ENCODE measurements at places on chromosomes 7 and 10.

GRCh38 chr7:159126311-159127260 is 18.1 kb downstream of the VIPR2 start:
- no peak for DNase-seq

GRCh38 chr7:157856873-157857577 is 520.2 kb downstream of the DNAJB6 start:
- no peak for DNase-seq

- DNase-seq: no peak
Observed at GRCh38 chr10:50674469-50675254, 50.9 kb upstream of the SGMS1 start.

GRCh38 chr7:31098642-31099360 is 46.7 kb downstream of the ADCYAP1R1 start:
- DNase-seq: no peak

DNA sequence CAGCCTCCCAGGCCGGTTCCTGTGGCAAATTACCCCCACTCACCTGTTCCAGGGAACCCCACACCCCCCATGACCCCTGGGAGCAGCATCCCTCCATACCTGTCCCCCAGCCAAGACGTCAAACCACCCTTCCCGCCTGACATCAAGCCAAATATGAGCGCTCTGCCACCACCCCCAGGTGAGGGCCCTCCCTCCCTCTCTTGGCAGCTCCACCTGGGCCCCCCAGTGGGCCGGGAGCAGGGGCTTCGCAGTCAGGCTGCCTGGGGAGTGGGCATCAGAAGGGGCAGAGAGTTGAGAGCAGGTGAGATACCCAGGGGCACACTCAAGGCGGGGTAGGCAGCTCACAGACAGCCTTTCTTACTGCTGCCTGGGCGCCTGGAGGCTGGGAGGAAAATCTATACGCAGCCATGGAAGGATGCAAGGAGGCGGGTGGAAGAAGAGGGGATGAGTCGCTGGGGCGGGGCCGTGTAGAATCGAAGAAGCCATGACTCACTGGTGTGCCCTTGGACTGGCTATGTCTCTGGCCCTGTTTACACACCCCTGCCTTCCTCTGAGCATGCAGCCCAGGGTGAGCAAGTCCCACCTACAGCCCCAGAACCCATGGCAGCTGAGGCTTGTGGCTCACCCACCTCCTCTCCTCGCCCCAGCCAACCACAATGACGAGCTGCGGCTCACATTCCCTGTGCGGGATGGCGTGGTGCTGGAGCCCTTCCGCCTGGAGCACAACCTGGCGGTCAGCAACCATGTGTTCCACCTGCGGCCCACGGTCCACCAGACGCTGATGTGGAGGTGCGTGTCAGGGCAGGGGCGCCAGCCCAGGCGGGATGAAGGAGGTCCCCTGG is 48.6 kb upstream of the PPIF start:
- no peak for DNase-seq

DNA sequence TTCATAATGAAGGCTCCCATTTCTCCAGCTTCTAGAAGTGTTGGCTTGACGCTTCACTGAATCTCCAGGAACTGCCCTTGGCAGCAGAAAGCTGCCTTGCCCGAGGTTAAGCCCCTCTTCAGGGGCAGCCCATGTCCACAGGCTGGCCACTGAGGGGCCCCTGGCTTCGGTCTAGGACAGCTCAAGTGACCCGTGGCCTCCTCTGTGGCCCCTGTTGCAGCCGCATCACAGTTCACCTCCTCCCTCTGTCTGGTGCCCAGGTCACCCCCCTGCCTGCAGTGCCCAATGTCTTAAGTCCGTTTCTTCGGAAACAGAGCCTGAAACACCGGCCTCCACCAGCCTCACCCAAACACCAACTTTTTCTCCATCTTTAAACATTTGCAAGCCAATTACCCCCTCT is 279.2 kb upstream of the MKI67 start:
- no peak for DNase-seq

DNA sequence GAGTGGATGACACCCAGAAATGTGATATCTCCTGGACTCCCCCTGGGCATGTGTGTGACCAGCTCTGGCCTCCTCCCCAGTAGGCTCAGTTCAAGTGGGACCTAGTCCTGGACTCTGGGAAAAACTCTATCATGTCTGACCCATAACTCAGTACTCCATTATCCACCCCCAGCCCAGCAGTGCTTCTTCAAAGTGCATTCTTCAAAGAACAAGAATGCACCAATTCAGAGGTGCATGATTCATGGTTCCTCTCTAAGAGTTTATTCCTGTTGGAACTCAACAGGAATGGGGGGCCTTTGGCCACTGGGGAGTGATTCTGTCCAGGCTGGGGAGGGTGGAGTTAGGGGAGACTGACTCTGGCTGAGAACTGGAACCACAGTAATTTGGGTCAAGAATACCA is 173.6 kb upstream of the CXCL12 start:
- DNase-seq: no peak

DNA sequence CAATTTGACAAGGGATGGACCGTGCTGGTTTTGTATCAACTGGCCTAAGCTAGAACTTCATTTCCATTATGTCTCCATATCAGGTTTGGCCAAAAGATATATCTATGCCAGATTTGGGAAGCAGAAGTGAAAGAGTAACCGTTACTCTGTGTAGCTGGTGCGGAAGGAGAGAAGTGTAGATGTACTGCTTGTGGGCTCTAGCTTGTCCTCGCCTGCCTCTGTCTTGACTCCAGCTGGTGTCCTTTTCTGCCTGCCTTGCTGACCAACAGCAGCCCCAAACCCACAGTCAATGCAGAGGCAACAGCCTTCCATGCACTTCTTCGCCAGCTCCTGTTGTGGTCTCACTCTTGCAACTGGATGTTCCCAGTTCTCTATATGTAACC is 128.5 kb downstream of the KIF20B start:
- DNase-seq: no peak

DNA sequence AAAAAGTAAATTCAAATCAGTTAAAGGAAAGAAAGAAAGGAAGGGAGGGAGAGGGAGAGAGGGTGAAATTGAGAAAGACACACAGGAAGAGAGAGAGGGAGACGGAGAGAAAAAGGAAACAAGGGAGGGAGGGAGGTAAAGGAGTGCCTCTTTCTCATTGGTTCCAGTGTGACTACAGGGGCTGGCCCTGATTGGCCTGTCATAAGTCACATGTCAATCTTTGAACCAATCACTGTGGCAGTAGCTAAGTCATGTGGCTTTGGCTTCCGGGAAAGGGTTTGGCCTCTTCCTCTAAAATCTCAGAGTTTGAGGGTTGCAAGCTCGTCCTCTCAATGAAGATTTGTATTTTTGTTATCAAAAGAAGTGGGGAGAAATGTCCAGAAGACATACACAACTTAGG is 150.2 kb downstream of the RAB11FIP2 start:
- no peak for DNase-seq

DNA sequence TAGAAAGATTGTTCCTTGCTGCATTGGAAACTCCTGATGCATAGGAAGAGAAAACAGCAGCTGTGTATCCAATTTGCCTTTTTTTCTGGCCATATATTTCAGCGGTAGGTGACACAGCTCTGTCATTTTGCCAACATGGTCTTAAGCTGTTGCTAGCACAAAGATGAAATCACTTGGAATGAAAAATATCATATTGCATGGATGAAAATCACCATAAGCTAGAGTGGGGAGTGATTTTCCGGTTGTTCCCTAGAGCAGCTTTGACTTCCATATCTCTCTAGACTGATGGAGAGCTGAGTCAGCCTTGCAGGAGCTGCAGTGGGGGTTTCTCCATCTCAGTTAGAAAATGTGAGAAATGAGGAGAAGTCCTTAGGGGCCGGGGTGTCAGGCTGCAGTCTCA is 38.3 kb upstream of the BTBD16 start:
- DNase-seq: no peak

GRCh38 chr7:42096681-42097561 is 140.1 kb downstream of the GLI3 start:
- DNase-seq: no peak

GRCh38 chr10:1939016-1939415 is 201.7 kb upstream of the ADARB2 start:
- no peak for DNase-seq

DNA sequence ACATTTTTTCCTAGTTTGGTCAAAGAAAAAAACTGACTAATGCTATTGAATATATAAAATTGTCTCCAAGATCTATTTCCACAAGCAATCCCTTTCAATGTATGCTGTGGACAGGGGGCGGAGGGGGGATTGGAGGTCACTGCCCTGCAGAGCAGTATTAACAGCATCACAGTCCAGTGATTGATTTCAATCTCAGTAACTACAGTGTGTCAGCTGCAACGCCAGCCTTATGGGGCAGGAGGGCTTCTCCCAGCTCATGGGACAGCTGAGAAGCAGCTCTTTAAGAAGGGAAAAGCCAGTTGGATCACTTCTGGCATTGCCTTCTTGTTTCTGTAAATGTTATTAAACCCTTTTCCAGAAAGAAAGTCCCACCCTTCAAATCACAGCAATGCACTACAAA is 65.0 kb downstream of the RAPGEF5 start:
- DNase-seq: no peak

DNA sequence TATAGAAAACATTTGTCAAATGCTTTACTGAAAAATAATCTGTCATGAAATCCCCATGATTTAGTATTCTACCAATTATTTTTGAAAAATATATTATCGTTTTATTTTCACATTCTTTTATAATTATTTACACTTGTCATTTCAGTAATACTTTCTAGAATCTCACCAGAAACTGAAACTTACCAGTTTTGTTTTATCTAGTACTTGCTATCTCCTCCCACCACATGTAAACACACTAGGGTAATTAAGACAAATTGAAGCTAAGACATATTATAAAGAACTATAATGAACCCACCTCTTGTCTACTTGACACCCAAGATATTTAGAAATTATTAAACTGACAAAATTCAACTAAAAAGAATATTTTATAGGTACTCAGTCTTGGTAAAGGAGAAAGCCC is 51.5 kb upstream of the GRM3 start:
- DNase-seq: no peak

- no peak for DNase-seq
Observed at GRCh38 chr10:94626476-94626875, 57.1 kb upstream of the CYP2C18 start.

DNA sequence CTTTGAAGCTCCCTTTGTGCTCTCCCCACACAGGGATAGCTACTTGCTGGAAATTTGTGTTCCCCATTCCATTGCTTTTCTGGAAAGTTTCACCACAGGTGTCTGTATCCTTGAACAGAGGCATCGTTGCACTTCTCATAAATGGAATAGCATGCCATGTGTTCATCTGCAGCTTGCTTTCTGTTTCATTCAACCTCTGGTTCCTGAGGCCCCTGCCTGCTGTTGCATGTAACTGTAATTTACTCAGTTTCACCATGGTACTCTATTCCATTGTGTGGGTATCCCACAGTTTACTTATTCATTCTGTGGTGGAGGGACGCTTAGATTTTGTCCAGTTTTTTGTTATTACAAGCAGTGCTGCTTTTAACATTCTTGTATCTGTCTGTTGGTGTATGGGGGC is 32.0 kb downstream of the EEPD1 start:
- no peak for DNase-seq

GRCh38 chr10:66747451-66747850 is 178.4 kb upstream of the LRRTM3 start:
- no peak for DNase-seq

GRCh38 chr7:46900312-46901263 is 681.3 kb downstream of the TNS3 start:
- DNase-seq: no peak

DNA sequence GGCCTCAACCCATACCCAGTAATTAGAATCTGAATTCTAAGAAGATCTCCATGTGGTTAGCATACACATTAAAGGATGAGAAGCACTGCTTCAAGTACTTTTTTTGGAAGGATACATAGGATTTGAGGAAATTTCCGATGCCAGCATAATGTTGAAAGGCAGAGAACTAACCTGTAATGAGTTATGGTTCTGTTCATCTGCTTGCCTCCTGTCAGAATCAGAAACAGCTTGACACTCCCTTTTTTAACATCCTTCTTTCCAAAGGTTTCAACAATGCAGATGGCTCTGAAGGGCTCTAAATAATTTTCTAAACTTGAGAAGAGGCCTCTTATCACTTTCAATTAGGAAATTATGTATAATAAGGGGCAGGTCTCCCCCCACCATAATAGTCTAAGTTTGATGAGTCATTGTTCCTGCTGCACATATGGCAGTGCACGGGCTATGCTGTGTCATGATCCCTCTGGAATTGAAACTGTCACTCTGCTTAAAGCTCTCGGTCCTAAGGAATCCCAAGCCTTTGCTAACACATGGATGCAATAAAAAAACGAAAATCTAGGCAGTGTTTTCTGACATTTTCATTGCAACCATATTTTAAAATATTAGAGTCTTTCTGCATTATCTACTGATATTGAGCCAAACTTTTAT is 291.2 kb upstream of the FZD1 start:
- DNase-seq: no peak

- DNase-seq: no peak
Observed at GRCh38 chr7:65746398-65746669, 126.5 kb upstream of the VKORC1L1 start.

GRCh38 chr7:128031901-128032604 is 816 bp upstream of the LRRC4 start:
- DNase-seq: peak; percentile 9

DNA sequence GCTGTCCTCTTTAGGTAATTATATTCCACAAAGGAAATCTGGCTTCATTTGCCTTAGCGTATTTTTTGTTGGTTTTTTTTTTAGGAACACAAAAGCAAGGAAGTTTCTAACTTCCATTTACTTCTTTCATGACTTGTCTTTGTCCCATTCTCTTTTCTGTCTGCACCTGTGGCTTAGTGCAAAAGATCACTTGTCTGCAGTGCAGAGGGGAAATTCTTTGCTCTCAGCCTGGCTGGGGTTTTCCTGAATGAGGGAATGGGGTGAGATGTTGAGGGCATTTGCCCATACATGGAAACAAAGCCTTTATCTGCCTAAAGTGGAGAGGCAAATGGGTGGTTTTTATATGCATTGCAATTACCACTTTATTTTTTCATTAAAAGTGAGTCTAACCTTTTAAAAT is 361.1 kb upstream of the IGFBP3 start:
- no peak for DNase-seq

DNA sequence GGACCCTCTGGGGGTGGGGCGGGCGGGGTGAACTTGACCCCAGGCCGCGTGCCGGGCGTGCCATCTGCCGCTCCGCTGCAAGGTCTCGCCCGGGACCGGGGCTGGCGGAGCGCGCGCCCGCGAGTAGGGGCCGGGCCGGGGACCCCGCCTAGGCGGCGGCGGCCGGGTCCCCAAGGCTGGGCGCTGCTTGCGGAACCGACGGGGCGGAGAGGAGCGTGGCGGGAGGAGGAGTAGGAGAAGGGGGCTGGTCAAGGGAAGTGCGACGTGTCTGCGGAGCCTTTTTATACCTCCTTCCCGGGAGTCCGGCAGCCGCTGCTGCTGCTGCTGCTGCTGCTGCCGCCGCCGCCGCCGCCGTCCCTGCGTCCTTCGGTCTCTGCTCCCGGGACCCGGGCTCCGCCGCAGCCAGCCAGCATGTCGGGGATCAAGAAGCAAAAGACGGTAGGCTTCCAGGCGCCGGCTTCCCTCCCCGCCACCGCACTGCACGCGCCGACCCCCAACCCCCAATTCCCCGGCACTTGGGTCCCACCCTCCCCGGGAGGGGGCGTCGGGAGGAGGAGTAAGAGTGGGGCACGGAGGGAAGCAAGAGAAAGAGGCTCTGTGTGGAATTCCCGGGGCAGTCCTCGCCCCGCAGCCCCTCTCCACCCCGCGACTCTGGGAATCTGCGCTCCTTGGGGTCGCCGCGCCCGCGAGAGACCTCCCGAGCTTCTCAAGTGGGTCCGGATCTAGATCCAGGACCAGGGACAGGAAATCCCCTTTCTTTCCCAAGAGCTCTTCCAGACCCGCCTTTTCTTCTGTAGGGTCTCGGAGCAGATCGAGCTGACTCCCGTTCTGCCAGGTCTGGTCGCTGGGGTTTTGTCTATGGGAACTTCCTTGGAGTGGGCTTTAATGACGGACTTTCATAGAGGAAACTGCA is at the start of gene PAPSS2:
PAPSS2 (plus strand) TSS at position 308 of the 913 bp plus-strand sequence; CDS start at position 412, 104 bp downstream.
- DNase-seq: no peak

GRCh38 chr10:22719406-22720042 is 5.1 kb upstream of the PIP4K2A start:
- no peak for DNase-seq

Measured in effector memory CD4-positive, alpha-beta T cell (primary cell).